Stimulated activated naive B cell treated with anti-CD40 and anti-IgM and Interleukin-4, amounts not matched to agents 10 μg/mL and 1 μg/mL and 100 μg/mL, for 72 hours (primary cell): ENCODE measurements at places on chromosomes 3 and 15.

- H3K4me3 ChIP-seq, result no peak overlapping the region
- DNase-seq, result no peak
- H3K36me3 ChIP-seq, result no peaks in the 10 kb centered on the region
- H3K27ac ChIP-seq, result no peak overlapping the region
- no peaks in the 10 kb centered on the region for H3K4me1 ChIP-seq
Observed at GRCh38 chr15:83571820-83572707, 81.9 kb upstream of the ADAMTSL3 start.

- DNase-seq, result no peak
- H3K4me1 ChIP-seq, result peaks cover 8% of the 10 kb centered on the region
- H3K36me3 ChIP-seq, result no peaks in the 10 kb centered on the region
- no peak overlapping the region for H3K4me3 ChIP-seq
Observed at GRCh38 chr3:106281221-106281620, 412.4 kb upstream of the CBLB start.

- DNase-seq, result peak; percentile 70
- H3K27me3 ChIP-seq, result no peaks in the 10 kb centered on the region
- peaks cover 16% of the 10 kb centered on the region for H3K36me3 ChIP-seq
- no peak overlapping the region for H3K4me3 ChIP-seq
Observed at GRCh38 chr3:52310861-52311575, 5.1 kb upstream of the DNAH1 start.

GRCh38 chr15:72402726-72403125, 4.6 kb downstream of the TMEM202 start:
- H3K36me3 ChIP-seq, result no peaks in the 10 kb centered on the region
- no peak for DNase-seq
- H3K4me1 ChIP-seq, result no peaks in the 10 kb centered on the region
- H3K27me3 ChIP-seq, result peaks cover 38% of the 10 kb centered on the region
- no peak overlapping the region for H3K4me3 ChIP-seq

- H3K4me1 ChIP-seq, result peaks cover 13% of the 10 kb centered on the region
- no peak overlapping the region for H3K27ac ChIP-seq
- H3K27me3 ChIP-seq, result no peaks in the 10 kb centered on the region
- peaks cover 43% of the 10 kb centered on the region for H3K36me3 ChIP-seq
- H3K4me3 ChIP-seq, result peak overlapping the region; percentile 0
Observed at GRCh38 chr15:64437982-64438381, 22.4 kb upstream of the ZNF609 start.

- no peaks in the 10 kb centered on the region for H3K36me3 ChIP-seq
- no peaks in the 10 kb centered on the region for H3K27me3 ChIP-seq
- H3K27ac ChIP-seq, result no peak overlapping the region
- H3K4me3 ChIP-seq, result no peak overlapping the region
- DNase-seq, result no peak
- H3K4me1 ChIP-seq, result no peaks in the 10 kb centered on the region
Observed at GRCh38 chr15:39837454-39837853, 54.8 kb upstream of the FSIP1 start.

GRCh38 chr3:170056710-170057454, 19.1 kb downstream of the GPR160 start:
- H3K36me3 ChIP-seq, result peaks cover 10% of the 10 kb centered on the region
- DNase-seq, result no peak
- peak overlapping the region; percentile 55 for H3K4me3 ChIP-seq
- H3K27ac ChIP-seq, result peak overlapping the region; percentile 89
- peaks cover 32% of the 10 kb centered on the region for H3K4me1 ChIP-seq

- H3K27me3 ChIP-seq, result no peaks in the 10 kb centered on the region
- no peaks in the 10 kb centered on the region for H3K4me1 ChIP-seq
- H3K27ac ChIP-seq, result no peak overlapping the region
- DNase-seq, result no peak
- H3K4me3 ChIP-seq, result no peak overlapping the region
- H3K36me3 ChIP-seq, result no peaks in the 10 kb centered on the region
Observed at GRCh38 chr3:62028236-62028635, 345.1 kb downstream of the FEZF2 start.

GRCh38 chr3:102545276-102545675, 110.5 kb downstream of the ZPLD1 start:
- H3K27me3 ChIP-seq, result peaks cover 24% of the 10 kb centered on the region
- no peaks in the 10 kb centered on the region for H3K36me3 ChIP-seq
- H3K4me1 ChIP-seq, result no peaks in the 10 kb centered on the region
- no peak for DNase-seq
- H3K27ac ChIP-seq, result no peak overlapping the region

DNA sequence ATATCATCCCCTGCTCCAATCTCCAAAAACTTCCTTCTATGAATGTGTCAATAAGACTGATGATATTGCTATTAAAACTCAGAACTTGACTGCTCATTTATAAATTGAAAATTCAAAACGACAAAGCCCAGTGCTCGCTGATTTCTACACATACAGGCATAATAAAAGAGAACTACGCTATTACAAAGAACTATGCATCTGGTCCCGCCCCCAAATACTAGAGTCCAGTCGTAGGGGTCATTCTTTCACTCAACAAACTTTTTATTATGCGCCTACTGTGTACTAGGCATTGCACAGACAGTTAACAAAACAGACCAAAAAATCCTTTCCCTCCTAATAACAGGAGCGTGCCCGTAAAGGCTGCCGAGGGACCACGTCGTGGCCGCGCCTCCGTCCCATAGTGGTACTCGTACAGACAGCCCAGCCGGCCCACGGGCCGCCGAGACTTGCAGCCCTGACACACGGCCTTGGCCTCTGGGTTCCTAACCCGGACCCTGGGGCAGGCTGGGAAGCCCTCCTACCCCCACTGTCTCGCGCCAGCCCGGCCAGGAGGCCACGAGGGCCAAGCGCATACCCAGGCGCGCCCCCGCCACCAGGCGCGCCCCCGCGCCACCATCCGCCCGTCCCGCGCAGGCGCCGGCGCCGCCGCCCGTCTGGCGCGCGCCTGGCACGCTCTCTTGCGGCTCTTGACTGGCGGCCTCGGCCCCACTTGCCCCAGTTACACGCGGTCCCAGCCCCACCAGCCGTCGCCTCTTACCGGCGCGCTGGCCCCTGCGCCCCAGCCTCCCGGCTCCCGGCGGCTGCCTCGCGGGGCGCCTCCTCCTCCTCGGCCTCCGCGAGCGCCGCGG, 757 bp downstream of the AVEN start:
- peaks cover 11% of the 10 kb centered on the region for H3K4me1 ChIP-seq
- no peaks in the 10 kb centered on the region for H3K27me3 ChIP-seq
- peak; percentile 71 for DNase-seq
- peak overlapping the region; percentile 89 for H3K4me3 ChIP-seq

- no peak overlapping the region for H3K27ac ChIP-seq
- H3K4me3 ChIP-seq, result no peak overlapping the region
- peaks cover 13% of the 10 kb centered on the region for H3K27me3 ChIP-seq
- H3K36me3 ChIP-seq, result no peaks in the 10 kb centered on the region
- no peak for DNase-seq
Observed at GRCh38 chr15:94532226-94532625, 300.9 kb downstream of the MCTP2 start.

- H3K27ac ChIP-seq, result no peak overlapping the region
- H3K27me3 ChIP-seq, result no peaks in the 10 kb centered on the region
- no peak overlapping the region for H3K4me3 ChIP-seq
- H3K36me3 ChIP-seq, result no peaks in the 10 kb centered on the region
- no peak for DNase-seq
- peaks cover 4% of the 10 kb centered on the region for H3K4me1 ChIP-seq
Observed at GRCh38 chr3:125431912-125432790, 57.0 kb upstream of the ZNF148 start.

DNA sequence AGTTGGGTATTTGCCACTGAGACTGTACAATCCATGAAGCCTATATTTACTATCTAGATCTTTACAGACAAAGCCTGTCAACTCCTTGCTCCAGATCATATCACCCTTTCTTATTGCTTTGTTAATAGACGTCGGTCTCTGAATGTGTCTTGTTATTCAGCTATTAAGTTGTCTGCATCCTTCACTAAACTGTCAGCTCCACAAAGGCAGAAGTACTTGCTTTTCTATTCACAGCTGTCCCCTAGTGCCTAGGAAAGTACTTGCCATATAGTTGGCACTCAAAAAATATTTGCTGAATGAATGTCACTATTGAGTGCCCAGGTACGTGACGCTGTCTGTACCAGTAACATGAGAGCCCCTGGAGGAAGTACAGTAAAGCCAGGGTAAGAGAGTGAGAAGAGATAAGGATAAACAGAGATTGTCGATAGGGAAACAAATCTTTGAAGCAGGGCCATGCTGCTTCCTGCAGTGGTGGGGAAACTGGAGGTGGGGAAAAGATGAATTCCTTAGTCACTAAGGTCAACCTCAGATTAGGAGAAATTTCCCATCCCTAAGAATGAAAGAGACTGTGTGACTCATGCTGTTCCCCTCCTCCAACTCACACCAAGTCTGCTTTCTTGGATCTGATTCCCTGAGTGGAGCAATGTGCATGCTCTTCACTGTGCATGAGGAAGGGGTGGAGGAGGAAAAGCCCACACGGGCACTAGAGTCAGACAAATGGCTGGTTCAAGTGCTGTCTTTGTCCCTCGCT, 36.3 kb downstream of the PRICKLE2 start:
- no peaks in the 10 kb centered on the region for H3K4me1 ChIP-seq
- no peak overlapping the region for H3K27ac ChIP-seq
- H3K36me3 ChIP-seq, result no peaks in the 10 kb centered on the region
- no peak for DNase-seq
- no peaks in the 10 kb centered on the region for H3K27me3 ChIP-seq
- H3K4me3 ChIP-seq, result no peak overlapping the region

DNA sequence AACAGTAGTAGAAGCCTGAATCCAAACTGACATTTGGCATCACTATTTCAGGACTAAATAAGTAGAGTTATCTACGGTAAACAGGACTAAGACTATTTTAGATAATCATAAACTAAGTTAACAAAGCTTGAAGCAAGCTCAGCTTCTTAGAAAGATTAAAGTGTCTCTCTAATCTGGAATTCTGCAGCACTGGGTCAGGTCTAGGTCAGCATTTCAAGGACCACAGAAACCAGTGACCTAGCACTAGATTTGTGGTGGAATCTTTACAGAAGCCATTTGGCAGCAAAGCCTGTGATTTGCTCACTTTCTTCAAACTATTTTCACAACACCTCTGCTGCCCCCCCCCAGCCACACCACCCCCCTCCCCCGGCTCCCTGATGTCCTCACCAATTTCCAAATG, 37.5 kb downstream of the IGSF11 start:
- no peak for DNase-seq
- no peaks in the 10 kb centered on the region for H3K4me1 ChIP-seq
- H3K36me3 ChIP-seq, result no peaks in the 10 kb centered on the region
- no peak overlapping the region for H3K27ac ChIP-seq

DNA sequence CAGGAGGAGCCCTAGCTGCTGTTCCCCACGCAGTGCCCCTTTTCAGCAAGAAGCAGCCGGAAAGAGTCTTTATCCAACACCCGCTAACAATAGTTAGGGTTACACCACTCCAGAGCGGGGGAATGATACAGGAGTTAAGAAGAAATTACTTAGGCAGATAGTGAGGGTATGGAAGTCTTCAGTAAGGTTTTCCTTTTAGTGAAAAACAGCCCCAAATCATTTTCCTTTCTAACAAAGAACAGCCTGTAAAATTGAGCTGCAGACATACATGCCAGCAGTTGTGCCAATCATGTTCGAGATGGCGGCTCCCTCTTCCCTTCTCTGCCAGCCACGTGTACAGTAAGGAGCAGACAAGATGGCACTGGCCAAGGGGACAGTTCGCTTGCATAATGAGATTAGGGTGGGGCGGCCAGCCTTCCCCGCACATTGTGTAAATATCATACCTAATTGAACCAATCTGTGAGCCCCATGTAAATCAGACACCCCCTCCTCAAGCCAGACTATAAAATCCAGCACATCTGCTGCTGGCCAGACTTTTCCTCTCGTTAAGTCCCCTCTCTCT, 18.5 kb upstream of the SENP5 start:
- H3K27me3 ChIP-seq, result peaks cover 19% of the 10 kb centered on the region
- H3K27ac ChIP-seq, result no peak overlapping the region
- H3K4me1 ChIP-seq, result no peaks in the 10 kb centered on the region
- no peak overlapping the region for H3K4me3 ChIP-seq

GRCh38 chr3:10933021-10933420, 59.5 kb upstream of the SLC6A1 start:
- no peaks in the 10 kb centered on the region for H3K36me3 ChIP-seq
- H3K27me3 ChIP-seq, result no peaks in the 10 kb centered on the region
- no peak overlapping the region for H3K27ac ChIP-seq
- no peaks in the 10 kb centered on the region for H3K4me1 ChIP-seq

GRCh38 chr3:58161435-58162398, 49.1 kb downstream of the DNASE1L3 start:
- H3K27me3 ChIP-seq, result no peaks in the 10 kb centered on the region
- H3K4me1 ChIP-seq, result peaks cover 1% of the 10 kb centered on the region

DNA sequence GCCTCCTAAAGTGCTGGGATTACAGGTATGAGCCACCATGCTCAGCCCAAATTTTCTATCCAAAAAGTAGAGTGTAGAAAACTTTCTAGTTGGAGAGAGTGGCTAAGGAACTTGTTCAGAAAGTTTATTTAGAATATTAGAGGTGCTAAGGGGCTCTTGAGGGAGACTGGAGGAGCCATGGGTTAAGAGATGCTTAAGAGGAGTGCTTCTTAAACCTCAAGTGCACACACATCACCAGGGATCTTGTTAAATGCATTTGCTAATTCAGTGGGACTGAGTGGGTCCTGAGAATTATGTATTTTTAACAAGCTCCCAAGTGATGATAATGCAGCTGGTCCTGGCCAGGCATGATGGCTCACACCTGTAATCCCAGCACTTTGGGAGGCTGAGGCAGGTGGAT, 29.7 kb upstream of the SLMAP start:
- no peak for DNase-seq
- H3K4me3 ChIP-seq, result no peak overlapping the region
- H3K27me3 ChIP-seq, result no peaks in the 10 kb centered on the region
- no peak overlapping the region for H3K27ac ChIP-seq
- H3K36me3 ChIP-seq, result no peaks in the 10 kb centered on the region

GRCh38 chr3:161274691-161275298, 53.7 kb downstream of the NMD3 start:
- H3K27me3 ChIP-seq, result no peaks in the 10 kb centered on the region
- H3K4me1 ChIP-seq, result no peaks in the 10 kb centered on the region
- DNase-seq, result peak; percentile 26
- H3K27ac ChIP-seq, result no peak overlapping the region
- H3K4me3 ChIP-seq, result no peak overlapping the region
- H3K36me3 ChIP-seq, result peaks cover 38% of the 10 kb centered on the region

DNA sequence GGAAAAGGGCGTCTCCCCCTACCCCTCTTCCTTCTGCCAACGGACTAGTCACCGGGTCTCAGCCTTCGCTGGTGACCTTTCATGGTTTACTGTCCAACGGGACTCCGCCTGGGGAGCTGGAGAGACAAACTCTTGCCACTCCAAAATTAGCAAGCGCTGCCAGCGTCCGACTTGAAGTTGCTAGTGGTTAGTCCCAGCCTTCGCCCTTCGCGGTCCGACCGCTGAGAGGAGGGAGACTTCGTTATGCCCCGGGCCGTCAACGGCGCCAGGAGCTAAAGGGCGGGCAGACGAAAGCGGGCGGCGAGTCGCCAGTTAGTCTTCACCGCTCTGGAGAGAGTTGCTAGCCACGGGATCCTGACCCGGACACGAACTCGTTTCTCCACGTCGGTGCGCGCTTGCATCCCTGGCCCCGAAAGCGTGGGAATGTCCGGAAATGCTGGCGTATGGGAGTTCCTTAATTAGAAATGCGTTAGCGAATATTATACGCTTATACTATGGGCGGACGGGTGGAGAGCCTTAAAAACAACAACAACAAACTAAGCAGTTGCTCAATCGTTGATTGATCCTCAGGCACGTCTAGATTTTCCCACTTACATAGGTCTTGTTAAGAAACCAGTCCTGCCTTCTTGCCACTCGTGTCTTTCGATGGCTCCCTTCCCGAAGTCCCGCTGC, 716 bp downstream of the SMC4 start:
- H3K27ac ChIP-seq, result peak overlapping the region; percentile 99
- H3K4me1 ChIP-seq, result peaks cover 22% of the 10 kb centered on the region
- DNase-seq, result peak; percentile 35
- H3K36me3 ChIP-seq, result peaks cover 31% of the 10 kb centered on the region
- peak overlapping the region; percentile 98 for H3K4me3 ChIP-seq
- peaks cover 7% of the 10 kb centered on the region for H3K27me3 ChIP-seq
